ENCODE measurements at places on chromosomes 6 and 20.

- no peak for DNase-seq
These were observed 302.6 kb downstream of the CDH4 start for GRCh38 chr20:61554617-61555016.

GRCh38 chr6:30345852-30346251 lies 896 bp downstream of the RPP21 start:
- no peak for DNase-seq

DNA sequence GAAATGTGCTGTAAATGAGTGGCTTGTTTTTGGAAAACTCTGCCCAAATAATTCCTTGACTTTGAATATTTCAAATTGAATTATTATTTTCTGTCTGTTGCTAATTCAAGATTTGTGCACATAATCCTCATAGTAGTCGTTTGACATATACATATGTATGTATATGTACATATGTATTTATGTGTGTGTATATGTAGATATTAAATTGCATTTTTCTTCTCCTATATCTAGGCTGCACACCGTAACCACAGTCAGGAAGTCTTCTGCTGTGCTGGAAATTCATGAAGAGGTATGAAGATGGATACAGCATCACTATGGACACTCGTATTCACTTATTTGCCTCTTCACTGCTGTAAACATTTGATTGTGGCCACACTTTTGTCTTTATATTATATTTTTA lies 29.6 kb downstream of the OPN5 start:
- DNase-seq: no peak

GRCh38 chr6:158002951-158003853 lies 21.5 kb downstream of the SYNJ2 start:
- DNase-seq: no peak

DNA sequence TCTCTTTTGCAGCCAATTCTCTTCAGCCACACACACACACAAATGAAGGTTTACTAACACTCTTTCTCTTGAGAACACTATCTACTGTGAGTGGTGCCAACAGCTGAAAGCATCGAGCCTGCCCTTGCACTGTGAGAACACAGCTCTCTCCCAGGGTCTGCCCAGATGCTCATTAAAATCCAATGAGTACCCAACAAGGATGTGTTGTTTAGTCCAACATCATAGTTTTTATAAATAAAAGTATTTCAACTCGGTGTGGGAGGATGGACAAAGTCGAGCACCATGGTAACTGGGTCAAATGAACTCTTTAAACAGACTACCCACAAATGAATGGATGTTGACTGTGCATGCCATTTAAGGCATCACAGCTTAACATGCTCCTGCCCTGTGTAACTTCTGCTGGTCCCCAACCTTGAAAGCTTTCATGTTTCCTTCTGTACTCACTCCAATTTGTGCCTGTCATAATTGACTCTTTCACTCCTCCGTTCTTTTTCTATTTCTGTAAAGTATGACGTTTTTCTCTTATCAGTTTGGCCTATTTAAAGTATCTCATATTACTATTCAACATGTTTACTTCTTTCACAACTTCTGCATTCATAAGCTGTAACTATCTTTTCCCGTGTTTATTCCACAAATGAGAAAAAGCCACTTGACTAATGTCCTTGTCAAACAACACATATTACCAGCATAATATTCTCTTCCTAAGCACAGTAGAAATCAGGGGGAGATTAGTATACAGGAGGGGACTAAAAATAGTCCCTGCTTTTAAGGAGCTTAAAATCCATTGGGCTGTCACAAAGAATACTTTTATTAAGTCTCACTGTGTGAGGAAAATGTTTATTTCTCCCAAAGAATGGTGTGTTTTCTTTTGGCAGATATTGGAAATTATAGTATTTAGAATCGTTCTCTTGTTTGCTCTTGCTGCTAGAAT lies 215.4 kb downstream of the RFPL4B start:
- DNase-seq: no peak

DNA sequence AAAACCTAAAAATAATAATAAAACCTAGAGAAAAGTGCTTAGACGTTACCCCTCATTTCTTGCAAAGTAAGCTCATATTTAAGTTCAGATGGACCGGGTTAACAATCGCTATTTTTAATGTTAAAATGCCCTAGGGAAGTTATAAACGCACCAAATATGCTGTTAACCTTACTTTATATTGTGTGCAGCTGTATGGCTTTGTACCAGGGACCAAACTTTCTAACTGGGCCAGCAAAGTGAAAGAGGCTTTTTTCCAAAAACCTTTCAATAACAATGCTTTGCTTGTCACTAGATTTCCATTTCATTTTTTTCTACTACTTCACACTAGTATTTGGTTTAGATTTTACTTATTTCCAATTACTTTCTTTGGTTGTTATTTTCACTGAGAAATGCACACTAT lies 248.5 kb downstream of the FOXC1 start:
- no peak for DNase-seq

DNA sequence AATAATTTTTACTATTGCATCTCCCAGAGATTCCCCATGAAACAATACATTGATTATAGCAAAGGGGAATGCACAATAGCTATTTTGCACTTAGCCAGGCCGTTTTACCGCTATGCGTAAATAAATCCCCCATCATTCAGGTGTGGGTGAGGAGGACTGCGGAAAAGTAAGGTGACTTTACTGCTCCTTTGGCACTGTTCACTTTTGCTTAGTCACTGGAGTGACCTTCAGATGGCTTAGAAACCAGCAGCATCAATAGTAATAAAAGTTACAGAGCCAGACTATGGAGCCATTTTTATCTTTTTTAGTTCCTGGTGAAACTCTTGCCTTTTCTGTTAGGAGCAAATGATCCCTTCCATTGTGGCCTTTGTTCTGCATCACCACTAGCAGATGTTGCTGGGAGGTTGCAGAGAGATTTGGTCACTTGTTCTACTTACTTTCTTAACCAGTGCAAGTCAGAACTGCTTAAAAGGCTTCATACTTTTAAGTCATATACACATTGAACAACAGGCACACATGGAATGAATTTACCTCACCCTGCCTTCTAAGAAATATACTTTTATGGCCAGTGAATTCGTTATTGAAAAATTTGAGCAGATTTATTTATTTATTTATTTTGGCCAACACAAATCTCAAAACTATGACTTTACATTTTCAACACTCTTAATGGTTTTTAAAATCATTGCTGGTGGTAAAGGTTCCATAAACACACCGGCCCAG lies 12.1 kb upstream of the BTBD3 start:
- DNase-seq: no peak

DNA sequence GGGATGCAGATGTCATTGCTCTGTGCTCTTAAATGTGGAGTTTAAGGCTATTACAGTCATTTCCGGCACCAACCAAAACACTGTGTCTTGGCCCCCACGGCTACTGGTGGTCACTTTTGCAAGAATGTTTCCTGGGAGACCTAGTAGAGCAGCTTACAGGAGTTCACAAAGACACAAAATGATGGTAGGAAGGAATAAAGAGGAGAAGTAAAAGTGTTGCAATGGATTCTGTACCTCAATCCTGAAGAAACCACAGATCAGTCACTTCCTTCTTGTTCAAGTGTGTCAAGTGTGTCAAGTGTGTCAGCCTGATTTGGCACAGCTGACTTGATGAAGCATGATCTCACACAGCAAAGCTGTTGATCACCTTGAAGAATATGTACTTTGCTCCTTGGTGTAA lies 344.0 kb downstream of the PLCB1 start:
- DNase-seq: no peak

- DNase-seq: no peak
These were observed 72.4 kb downstream of the HFE start for GRCh38 chr6:26159357-26160273.

DNA sequence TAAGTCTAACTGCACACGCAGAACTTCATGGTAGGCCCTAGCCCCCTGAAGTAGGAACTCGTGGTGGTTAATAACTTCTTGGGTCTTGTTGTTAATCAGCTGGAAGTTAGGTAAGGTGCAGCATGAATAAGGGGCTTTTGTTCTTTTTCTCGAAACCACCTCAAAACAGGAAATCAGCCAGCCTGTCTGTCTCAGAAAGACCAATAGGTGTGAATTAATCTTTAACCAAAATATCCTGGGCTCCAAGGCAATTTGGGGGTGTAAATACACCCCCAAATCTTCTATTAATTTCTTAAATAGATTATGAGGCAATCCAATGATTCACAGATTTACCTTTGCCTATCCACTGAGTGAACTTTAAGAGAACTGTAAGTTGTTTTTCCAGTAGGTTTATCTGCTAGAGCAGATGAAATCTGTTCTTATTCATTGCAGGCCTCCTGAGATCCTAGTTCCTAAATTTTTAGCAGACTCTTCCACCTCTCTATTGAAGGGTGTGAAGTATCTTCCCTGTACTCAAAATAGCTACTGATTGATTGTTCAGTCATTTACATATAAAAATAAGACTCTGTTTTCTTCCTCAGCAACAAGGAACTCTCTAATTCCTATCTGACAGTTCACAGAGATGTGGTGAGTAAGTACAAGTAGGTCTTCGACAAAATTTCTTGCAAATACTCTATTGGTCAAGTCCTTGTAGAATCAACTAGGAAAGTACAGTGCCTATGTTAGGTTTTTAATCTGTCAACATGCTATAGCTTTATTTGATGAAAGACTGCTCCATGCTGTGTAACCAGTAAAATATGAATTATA lies 427.1 kb upstream of the NOX3 start:
- DNase-seq: no peak

DNA sequence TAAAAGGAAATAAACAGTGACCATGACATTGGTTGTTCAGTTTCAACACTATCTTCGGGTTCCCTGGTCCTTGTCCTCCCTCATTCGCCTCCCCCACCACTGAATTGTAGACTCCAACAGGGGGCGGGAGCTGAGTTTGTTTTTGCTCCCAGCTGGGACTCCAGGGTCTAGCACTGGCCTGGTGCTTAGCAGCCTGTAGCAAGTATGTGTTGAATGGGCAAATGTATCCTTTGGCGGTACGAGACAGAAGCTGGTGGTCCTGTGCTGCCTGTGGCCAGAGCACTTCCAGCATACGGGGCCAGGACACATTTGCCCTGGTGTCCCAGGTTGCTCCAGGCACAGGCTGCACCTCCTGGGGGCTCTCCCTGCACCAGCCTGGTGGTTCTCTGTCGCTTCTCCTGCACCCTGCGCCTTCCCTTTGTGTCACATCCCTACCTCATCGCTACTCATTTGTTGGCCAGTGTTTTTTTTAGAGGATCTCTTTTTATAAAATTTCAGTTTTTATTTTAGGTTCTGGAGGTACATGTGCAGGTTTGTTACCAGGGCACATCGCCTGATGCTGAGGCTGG lies 40.1 kb downstream of the PHACTR3 start:
- DNase-seq: no peak

DNA sequence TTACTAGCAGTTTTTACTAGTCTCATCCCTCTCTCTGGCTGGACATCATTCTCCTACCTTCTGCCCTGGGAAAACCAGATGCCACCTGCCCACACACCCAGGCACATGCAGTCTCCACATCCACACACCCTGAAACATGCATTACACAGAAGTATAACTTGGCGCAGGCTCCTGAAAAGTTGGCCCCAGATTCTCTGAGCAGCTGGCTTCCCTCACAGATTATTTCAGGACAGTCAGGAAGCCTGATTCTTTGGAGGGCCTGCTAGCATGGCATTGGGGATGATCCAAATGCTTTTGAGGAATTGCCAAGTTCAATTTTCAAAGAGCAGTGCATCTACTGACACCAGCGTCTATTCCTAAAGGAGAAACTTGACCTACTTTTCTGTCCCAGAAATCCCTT lies 27.8 kb upstream of the KIF16B start:
- no peak for DNase-seq

DNA sequence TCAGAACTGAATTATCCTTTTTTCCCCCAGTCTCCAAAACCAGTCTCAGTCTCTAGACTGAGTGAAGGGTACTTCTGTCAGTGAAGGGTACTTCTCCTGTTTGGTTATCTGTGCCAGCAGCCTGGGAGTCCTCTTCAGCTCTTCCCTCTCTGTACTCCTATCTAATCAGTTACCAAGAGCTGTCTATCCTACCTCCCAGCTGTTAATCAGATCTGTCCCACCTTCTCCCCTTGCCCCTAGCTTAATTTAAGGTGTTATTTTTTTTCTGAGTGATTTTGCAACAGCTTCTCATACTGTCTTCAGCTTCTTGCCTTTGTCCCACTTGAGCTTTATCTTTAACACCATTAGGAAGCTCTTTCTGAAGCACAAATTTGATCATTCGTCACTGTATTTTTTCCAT lies 491.9 kb upstream of the SOX4 start:
- DNase-seq: no peak

- no peak for DNase-seq
These were observed 78.6 kb upstream of the RBM24 start for GRCh38 chr6:17202526-17202925.

DNA sequence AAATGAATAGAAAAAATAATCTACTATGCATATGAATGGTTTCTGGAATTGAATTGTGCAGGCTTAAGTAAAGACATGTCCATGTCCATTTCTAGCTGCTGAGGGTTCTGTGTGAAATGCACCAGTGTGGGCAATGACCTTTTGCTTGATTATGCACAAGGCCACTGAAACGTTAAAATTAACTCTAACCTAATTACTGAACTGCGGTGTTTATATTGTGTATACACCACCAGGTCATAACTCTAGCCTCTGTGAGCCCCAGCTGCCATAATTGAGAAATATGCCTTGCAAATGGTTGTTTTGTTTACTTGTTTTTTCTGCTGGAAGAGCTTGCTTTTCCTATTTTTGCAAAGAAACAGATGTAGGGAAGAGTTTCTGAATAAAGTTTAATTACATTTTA lies 46.1 kb downstream of the RSPO3 start:
- DNase-seq: no peak

DNA sequence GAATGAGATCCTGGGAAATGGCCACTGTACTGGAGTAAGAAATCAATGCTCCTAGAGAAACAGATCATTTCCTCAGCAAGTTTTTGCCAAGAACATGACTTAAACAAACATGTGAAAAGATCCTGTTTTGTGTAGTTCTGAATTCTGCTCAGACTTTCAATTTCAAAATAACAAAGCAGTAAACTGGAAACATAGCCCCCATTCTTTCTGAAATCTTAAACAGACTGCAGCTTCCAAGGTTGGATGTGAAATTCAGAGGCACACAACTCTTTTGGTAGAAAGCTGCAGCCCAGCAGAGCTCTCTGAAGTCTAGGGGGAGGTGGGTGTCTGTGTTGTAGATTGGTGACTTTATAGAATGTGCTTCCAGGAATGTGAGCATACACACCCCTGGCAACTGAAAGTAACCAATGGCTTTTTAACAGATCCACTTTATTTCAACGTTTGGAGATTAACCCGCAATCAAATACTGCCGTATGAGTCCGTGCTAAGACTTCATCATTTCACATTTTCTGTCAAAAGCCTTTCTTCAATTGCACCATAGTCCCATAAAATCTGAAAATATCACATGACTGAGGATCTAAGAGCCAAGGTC lies 86.4 kb downstream of the ATXN1 start:
- DNase-seq: no peak

- no peak for DNase-seq
These were observed 127.7 kb downstream of the ALDH8A1 start for GRCh38 chr6:134821928-134822864.

All from NCI-H2107 (cell line).